SW480 (cell line): ENCODE measurements at places on chromosomes 3 and 15.

GRCh38 chr15:75063889-75064288 is 40.5 kb downstream of the PPCDC start:
- DNase-seq: no peak

GRCh38 chr3:132344666-132345280 is 27.6 kb downstream of the ACP3 start:
- no peak for DNase-seq

DNA sequence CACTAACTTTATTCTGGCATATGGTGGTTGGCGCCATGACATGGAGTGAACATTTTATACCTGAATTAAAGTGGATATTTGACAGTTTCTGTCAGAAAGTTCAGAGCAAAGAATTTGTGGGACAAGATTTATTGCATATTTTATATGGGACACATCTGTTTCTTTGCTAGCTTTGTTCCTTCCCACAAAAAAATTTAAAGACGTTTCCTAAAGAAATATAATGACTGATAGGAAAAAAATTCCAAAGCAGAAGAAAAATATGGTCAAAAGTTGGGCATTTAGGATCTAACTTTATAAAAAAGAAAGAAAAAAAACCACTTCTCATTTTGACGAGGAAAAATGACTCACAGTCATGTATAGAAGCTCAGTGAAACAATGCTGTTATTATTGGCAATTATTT is 101.6 kb downstream of the GREM1 start:
- no peak for DNase-seq

GRCh38 chr15:70541511-70541910 is 221.8 kb downstream of the UACA start:
- DNase-seq: no peak

DNA sequence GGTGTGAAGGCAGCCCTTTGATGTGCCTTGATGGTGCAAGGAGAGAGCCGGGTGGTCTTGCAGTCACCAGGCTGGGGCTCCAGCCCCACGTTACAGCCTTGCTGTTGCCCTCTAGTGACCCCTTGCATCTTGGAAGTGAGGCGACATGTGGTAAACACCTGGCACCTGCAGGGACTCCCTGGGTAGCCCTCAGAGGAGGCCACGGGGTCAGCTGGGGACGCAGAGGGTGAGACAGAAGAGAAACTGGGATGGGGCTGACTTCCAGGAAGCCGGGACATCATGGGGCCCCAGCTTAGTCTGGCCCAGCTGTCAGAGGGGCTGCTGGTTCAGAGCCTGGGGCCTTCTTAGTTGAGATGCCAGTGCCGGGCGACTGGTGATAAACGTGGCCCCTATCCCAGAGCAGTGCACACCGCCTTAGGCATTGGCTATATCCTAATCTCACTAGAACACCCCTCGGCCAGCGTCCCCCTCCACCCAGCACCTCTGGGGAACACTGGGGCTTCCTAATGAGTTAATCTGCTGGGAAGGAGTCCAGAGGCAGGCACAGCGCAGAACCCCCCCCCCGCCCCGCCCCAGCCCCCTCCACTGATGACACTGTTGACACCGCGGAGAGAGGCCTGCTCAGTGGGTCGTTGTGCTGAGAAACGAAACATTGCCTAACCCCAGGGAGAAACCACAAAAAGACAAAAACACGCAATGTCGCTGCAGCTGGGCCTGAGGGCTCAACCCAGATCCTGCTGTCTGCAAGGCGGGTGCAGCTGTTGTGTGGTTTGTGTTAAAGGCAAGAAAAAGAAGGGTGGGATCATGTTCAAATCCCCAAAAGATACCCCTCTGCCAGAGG is 60.5 kb upstream of the KLF13 start:
- no peak for DNase-seq

DNA sequence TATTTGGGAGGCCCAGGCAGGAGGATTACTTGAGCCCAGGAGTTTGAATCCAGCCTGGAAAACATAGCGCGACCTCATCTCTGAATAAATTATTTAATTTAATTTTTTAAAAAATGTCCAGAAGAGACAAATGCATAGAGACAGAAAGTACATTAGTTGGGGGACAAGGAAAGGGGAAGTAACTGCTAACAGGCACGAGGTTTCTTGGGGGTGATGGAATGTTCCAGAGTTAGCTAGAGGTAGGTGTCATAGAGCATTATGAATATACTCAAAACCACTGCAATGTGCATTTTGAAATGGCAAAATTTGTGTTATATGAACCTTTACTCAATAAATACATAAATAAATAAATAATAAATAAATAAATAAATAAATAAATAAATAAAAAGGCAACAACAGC is 31.7 kb upstream of the CYP11A1 start:
- DNase-seq: no peak
